Osteoblast (primary cell): ENCODE measurements at places on chromosomes 4 and X. TPM values are rescaled to one million over a fixed set of nuclear protein-coding genes. Genes with fewer than 3 reads are reported as not detected.

GRCh38 chrX:106621836-106622235 is 10.1 kb downstream of the RADX start:
- peak; percentile 37 for DNase-seq

The VEGFD gene
- total RNA-seq = under 0.01 and 0.36 TPM in 2 replicates

The NWD2 gene
- not detected in 2 replicates for total RNA-seq

DNA sequence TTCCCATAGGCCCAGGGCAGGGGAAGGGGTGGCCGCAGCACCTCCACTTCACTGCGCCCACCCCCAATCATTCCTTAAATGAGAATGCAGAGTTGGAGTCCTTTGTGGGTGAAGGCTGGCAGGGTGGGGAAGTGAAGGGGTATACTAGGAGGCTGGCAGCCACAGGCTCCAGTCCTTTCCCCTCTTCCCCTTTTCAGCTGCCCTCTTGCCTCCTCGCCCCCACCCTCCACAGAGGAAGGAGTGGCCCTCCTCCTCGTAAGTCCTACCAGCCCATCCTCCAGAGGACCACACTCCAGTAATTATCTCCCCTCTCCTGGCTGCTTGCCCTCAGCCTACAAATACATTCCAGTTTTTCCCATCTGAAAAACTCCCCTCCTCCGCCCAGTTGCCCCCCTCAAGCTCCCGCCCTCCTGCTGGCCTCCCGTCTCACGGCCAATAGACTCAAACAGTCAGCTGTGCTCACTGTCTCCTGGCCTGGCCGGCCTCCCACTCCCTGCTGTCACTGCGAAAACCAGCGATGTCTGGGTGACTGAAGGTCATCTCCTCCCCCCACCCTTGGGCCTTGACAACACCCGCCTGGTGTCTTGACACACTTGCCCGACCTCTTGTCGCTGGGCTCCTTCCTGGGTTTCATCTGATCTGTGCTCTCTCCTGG is 38.8 kb downstream of the EFNB1 start:
- DNase-seq = no peak

The PWWP3B gene
- not detected in 2 replicates for total RNA-seq

GRCh38 chr4:73978886-73979285 is 2.9 kb downstream of the PF4 start:
- DNase-seq = peak; percentile 83

GRCh38 chr4:163505374-163505773 is 10.9 kb downstream of the TMA16 start:
- no peak for DNase-seq

DNA sequence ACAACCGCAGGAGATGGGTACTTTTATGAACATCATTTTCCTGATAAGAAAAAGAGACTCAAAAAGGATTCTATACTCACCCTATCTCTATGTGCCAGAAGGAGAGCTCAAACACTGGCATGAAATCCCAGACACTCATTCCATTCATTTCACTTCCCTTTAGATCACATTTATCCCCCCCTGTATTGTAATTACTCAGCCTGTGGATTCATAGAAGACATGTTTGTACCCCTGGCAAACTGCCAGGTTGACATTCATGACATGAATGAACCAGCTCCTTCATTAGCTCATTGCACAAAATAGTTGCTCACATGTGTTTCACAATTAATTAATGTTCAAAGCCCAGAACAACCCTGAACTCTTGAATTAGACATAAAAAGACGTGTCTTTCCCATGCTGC is 4.9 kb downstream of the SMR3A start:
- no peak for DNase-seq

DNA sequence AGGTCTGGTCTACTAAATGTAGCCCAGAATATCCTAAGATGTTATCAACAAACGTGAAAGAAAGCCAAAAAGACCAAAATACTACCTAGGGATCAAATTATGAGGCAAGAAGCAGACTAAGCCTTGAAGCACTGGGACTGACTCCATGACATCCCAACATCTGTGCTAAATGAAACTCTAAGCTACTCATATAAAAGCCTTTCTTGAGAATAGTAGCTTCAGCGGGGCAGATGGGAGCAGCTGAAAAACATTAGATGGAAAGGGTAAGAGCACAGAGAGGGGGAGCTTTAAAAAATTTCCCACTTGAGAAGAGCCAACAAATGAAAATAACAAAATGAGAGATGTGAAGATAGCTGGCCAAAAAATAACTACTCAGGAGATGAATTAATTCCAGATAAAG is 81.7 kb downstream of the MAD2L1 start:
- DNase-seq = no peak

GRCh38 chr4:122711919-122712318 is 20.6 kb upstream of the BBS12 start:
- no peak for DNase-seq

The CXCL11 gene
- not detected in 2 replicates for total RNA-seq

DNA sequence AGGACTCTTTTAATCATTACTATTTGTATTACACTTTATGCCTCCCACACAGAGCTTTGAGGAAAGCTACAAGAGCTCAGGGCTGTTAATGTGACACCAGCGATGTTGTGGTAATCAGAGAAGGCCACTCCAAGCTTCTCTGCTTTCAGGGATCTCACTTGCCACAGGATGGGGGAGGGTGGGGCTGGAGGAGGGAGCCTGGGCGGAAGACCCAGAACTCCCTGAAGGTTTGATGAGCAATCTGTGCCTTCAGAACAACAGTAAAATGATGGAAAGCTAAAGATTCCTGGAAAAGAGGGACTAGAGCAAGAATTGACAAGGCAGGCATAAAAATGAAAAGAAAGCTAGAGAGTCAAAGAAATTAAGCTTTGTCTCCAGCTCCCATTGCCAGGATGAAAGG is 75.6 kb downstream of the MAML3 start:
- no peak for DNase-seq

The AKAP17A gene
- 17.7 and 18.5 TPM in 2 replicates for total RNA-seq

DNA sequence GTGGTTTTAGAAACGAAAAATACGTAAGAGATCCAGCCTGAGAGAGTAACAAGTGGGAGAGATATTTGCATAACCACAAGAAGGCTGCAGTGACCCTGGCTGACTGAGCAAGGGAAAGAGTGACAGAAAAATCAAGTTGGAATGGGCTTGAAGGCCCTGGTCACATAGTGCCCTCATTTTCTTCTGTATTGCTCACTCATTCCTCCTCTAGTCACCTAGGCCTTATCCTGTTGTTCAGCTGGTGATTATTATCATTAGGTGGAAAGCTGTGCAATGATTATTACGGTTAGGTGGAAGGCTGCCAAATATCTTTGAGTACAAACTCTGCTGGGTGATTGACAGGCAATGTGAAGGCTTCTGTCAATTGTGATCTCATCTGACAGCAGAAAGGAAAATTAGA is 2384.1 kb downstream of the PCDH7 start:
- peak; percentile 3 for DNase-seq

DNA sequence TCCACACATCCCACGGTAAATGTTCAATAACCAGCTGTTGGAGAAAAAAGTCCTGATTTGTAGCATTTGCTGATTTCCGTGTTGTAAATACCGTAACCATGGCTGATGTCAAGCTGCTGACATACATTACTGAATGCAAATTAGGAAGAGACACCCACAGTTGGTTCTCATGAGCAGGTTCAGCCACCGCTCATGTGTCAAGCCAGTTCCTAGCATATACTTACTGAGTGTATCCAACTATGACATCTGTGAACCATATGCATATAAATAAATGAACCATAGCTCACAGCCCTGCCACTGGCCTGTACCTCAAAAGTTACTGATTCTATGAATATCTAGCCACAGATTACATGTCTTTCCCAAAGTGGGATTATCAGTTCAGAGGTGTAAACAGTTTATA is 29.5 kb downstream of the FHDC1 start:
- DNase-seq = no peak
